ENCODE measurements at places on chromosomes 7 and 10.

GRCh38 chr7:13067036-13067435 is 379.6 kb downstream of the ARL4A start:
- no peak for DNase-seq

DNA sequence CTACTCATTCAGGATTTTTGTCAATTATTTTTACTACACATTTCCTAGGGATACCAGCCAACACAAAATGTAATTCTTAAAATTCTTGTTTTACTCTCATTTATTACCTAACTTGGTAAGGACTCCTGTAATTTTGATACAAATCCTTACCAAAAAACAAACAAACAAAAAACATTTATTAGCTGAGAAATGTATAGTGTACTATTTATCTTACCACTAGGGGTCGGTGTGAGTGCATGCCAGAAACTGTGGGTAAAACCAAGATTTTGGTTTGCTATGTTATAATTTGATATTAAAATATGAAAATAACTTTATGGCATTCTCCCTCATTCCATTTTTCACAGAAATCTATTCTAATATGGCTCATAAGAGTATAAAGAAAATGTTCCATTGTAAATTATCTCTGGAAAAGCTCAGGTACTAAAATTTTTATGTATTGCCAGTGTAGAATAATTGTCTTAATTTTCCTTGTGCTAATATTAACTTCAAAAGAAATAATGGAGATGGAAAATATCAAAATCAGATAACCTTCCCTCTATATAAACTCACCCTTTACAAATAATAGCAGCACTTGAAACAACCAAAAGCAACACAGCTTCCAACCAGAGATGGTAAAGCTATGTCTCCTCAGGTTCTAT is 290.8 kb upstream of the PCDH15 start:
- DNase-seq, result no peak

DNA sequence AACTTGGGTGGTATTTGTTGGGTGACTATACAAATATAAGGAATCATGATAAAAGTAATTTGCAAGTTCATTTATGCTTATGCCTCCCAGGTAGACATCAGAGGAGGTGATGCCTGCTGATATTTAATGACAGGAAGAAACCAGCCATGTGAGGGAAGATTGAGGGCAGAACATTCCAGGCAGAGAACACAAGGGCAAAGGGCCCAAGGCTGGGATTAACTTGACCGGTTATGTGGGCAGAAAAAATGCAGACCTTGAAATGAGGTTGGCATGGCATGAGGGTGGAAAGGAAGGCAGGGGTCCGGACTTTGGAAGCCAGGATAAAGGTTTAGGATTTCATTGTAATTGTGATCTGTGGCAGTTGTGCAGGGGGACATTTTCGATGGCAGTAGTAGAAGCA is 68.0 kb upstream of the MTPN start:
- DNase-seq, result no peak

GRCh38 chr7:5334671-5335070 is 51.9 kb downstream of the SLC29A4 start:
- no peak for DNase-seq

- no peak for DNase-seq
These were observed 113.1 kb downstream of the ADARB2 start for GRCh38 chr10:1624240-1624639.

- no peak for DNase-seq
These were observed 4.9 kb upstream of the PPIF start for GRCh38 chr10:79342295-79342761.

GRCh38 chr7:101245147-101245668 is 327 bp upstream of the FIS1 start:
- no peak for DNase-seq

DNA sequence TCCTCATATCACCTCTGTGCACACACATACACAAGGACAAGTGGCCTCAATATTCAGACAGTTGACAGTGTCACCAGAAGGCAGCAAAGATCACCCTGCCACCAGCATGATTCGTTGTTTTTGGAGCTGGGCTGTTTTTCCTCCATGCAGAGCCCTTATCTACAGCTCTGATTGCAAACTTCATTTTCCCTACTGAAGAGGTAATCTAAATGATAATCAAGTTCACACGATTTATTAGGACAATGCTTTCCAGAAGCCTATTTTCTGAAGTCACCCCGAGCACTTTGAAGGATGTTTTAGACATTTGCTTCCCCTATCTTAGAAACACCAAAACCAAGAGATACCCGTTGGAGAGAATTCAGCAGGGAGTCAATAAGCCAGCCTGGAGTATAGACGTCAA is 46.0 kb upstream of the ADAM12 start:
- no peak for DNase-seq

GRCh38 chr10:121574519-121575166 is 23.6 kb downstream of the FGFR2 start:
- DNase-seq, result no peak

- no peak for DNase-seq
These were observed 9.0 kb downstream of the TAS2R40 start for GRCh38 chr7:143230602-143231457.

GRCh38 chr10:86650151-86650550 is 4.2 kb upstream of the OPN4 start:
- DNase-seq, result no peak

GRCh38 chr10:50972591-50972990 is 87.2 kb upstream of the A1CF start:
- DNase-seq, result no peak

GRCh38 chr10:114716811-114717404 is 58.8 kb upstream of the ABLIM1 start:
- DNase-seq, result no peak

DNA sequence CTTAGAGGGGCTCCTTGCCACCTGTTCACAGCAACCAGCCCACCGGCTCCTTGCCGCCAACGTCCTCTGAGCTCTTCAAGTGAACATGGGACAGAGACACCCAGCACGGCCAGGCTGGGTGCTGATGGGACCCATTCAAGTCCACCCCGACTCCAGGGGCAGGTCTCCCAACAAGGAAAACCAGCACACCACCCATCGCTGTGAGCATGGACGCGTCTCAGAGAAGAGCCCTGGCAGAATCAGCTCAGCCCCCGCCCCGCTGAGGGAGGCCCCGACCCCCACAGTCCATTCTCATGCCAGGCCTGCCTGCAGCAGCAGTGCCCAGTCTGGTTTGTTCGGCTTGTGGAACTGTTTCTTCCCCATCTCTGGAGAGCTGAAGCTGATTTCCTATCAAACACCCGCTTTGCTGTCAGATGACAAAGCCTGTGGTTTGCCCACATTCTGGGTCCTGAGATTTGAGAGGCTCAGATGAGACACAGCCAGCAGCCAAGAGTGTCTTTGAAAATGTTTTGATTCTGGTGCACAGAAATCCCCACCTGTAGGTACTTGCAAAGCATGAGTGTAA is 216.6 kb downstream of the ZMYND11 start:
- no peak for DNase-seq

DNA sequence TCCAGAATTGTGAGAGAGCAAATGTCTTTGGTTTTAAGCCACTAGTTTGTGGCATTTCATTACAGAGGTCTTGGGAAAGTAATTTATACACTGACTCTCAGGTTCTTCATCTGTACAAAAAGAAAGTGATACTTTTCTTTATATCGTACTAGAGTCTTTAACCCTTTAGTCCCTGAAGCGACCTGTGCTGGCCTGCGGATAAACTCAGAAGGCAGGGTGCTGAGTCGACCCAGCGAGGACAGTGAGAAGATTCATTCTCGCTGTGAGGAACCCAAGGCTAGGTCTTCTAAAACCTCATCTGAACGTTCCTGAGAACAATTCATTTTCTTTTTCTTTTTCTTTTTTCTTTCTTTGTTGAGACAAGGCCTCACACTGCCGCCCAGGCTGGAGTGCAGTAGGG is 514.2 kb upstream of the MGMT start:
- DNase-seq, result no peak

GRCh38 chr10:99693933-99694583 is 34.7 kb downstream of the ENTPD7 start:
- no peak for DNase-seq

- no peak for DNase-seq
These were observed 111.7 kb downstream of the GPR26 start for GRCh38 chr10:123777881-123778280.

DNA sequence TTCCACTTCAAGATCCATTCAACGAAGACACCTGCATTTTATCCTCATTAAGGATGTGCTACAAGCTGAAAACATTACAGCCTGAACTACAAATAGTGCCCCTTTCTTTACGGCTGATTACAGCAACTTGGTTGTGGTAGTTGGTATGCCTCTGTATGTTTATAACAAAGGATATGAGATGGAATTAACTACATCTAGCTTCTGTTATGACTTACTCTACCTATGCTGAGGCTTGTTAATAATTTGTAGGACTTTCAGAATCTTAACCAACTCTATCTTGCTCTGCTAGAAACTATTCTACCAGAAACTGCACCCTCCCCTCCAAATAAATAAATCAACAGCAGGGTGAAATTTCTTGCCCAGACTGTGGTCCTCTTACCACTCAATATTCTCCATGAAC is 448.1 kb downstream of the GRM8 start:
- DNase-seq, result no peak

GRCh38 chr7:133931053-133931452 is 196.1 kb upstream of the LRGUK start:
- DNase-seq, result no peak

GRCh38 chr7:105185290-105186010 is 171.4 kb downstream of the KMT2E start:
- DNase-seq, result no peak

GRCh38 chr10:29256019-29256418 is 32.9 kb upstream of the LYZL1 start:
- no peak for DNase-seq

DNA sequence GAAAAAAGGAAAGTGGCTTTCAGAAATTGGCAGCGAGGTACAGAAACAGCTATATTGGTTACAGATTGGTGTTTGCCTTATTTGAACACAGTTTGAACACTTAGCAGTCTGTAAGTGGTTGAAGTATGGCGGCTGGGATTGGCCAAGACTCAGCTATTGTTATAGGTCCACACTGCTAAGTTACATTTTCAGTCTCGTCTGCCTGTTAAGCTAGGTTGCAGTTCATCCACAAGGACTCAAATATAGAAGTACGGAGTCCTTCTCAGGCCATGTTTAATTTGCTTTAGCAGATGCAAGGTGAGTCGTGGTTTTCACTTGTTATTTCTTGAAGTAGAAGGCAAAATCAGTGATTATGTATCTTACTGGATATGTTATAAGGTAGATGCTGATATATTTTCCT is 73.1 kb downstream of the STK31 start:
- no peak for DNase-seq

- no peak for DNase-seq
These were observed 74.6 kb downstream of the ORC5 start for GRCh38 chr7:104133238-104133637.

- DNase-seq, result no peak
These were observed 197.8 kb upstream of the TMEM72 start for GRCh38 chr10:44713307-44713706.

DNA sequence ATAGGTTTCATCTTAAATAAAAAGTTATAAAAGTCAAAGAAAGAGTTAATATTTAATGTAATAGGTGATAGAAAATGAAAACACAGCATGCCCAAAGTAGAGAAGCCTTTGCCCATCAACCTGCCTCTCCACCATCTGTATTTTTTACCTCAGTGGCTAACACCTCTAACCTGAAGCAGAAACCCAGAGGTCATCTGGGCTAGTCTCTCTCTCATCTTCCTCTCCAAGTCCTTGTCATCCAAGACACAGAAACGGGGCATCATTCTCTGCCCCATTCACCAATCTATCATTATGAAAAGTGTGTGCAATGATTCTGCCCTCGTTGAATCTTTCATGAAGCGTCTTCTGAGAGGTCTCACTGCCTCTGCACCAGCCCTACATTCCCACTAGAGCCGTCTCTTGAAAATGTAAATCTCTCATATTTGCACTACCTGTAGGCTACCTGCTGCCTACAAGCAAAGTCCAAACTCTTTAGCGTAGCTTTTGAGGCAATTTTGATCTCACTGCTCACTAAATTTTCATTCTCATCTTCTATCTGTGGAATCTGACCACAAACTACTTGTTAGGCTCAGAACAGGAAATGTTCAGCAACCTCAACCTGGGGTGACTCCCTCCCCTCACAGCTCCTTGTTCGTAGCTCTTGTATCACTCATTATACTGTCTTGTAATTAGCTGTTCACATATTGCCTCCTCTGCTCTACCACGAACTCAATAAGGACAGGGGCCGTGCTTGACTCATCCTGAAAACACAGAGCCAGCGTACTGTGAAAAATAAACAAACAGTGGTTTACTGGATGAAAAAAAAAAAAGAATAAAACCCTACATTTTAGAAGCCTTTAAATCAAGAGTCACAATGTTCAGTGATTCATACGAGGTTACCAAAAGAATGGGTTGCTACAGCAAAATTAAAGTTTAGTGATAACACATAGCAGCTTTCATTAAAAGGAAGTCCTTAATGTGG is 83.1 kb downstream of the CTNNA3 start:
- no peak for DNase-seq

DNA sequence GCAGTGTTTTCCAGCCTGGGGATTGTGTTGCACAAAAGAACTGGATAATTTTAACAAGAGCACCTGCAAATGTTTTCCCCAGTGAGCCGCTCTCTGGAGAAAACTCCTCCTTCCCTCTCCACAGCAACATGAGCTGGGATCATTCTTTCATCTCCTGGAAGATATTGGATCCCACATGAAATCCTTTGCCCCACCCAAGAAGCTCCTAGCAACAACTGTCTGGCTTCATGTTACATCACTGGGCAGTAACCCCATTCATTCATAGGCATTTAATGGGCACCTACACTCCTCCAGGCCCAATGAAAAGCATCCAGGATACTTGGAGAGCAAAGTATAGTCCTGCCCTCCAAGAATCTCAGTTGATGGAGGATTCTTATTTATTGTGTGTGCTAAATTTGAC is 27.2 kb downstream of the LSM5 start:
- DNase-seq, result no peak

DNA sequence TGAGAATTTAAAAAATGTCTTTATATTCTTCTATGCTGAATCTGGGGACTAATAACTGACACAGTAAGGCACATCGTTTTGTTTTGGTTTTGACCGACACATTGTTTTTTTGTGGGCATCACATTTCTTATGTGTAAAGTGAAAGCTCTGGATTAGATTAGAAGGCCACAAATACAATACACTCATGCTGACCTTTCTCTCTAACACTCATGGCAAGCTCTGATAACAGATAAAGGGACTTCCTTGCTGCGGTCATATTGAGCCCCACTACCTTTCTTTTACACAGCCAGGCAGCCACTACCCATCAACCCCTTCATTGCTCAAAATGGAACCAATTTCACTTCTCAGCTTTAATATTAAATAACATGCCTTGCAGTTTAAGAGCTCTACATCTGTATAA is 26.0 kb downstream of the PPP1R3A start:
- no peak for DNase-seq

GRCh38 chr10:5711642-5712041 is 27.0 kb downstream of the TASOR2 start:
- DNase-seq, result no peak

DNA sequence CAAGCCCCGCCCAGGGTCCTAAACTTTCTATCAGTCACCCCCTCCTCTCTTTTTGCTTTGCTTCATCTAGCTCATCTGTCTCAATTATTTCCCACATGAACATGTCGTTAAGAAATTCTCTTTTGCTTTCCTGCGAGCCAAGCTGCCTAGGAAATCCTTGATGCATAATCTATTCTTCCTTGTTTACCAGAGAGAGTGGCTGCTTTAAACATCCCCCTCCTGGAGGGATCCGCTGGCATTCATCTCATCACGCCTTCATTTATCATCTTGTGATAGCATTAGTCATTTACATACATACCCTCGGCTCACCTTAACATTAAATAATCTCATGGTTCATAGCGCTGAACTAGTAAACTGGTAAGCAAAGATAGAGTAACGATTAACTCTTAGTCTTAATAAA is 96.7 kb downstream of the ANK3 start:
- DNase-seq, result no peak
